ENCODE measurements at places on chromosomes 2 and 18. TPM values are rescaled to one million over a fixed set of nuclear protein-coding genes. Genes with fewer than 3 reads are reported as not detected.

Gene SERPINB2
- not detected for total RNA-seq

Gene MEP1B
- not detected for total RNA-seq

Gene POMC
- total RNA-seq, result 4.2 TPM

GRCh38 chr2:133884739-133885381 lies 316.6 kb upstream of the NCKAP5 start:
- no peak overlapping the region for H3K4me3 ChIP-seq
- H3K36me3 ChIP-seq, result no peaks in the 10 kb centered on the region
- H3K27me3 ChIP-seq, result no peaks in the 10 kb centered on the region
- H3K27ac ChIP-seq, result no peak overlapping the region

- H3K36me3 ChIP-seq, result no peaks in the 10 kb centered on the region
- H3K4me1 ChIP-seq, result no peaks in the 10 kb centered on the region
- no peaks in the 10 kb centered on the region for H3K27me3 ChIP-seq
Measured at GRCh38 chr2:211408483-211408891, 852.1 kb downstream of the CPS1 start.

DNA sequence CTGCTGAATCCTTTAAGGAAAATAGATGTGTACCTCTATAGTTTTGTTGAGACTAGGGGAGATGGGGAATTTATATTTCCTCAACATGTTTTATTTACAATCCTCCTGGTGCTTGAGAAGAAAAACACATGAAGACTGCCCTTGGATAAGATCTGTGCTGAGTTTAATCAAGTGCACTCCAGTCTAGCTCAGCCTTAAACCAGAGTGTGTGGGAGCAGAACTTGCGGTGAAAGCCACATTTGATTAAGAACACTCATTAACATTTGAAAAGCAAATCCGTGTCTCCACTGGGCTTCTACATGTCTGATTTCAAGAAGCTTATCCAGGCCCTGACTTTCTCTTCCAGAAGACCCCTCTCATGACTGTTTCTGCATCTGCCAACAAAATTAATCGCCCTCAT lies 84.8 kb upstream of the ITGA6 start:
- H3K27ac ChIP-seq, result peak overlapping the region; percentile 66
- H3K4me1 ChIP-seq, result no peaks in the 10 kb centered on the region
- no peaks in the 10 kb centered on the region for H3K27me3 ChIP-seq
- DNase-seq, result no peak

GRCh38 chr2:9312591-9312990 lies 106.0 kb downstream of the ASAP2 start:
- no peak for DNase-seq
- H3K27ac ChIP-seq, result peak overlapping the region; percentile 89
- H3K36me3 ChIP-seq, result no peaks in the 10 kb centered on the region
